Karpas-422 (cell line): ENCODE measurements at places on chromosomes 3 and 15.

- DNase-seq, result no peak
Measured at GRCh38 chr3:4597208-4597985, 104.2 kb downstream of the ITPR1 start.

DNA sequence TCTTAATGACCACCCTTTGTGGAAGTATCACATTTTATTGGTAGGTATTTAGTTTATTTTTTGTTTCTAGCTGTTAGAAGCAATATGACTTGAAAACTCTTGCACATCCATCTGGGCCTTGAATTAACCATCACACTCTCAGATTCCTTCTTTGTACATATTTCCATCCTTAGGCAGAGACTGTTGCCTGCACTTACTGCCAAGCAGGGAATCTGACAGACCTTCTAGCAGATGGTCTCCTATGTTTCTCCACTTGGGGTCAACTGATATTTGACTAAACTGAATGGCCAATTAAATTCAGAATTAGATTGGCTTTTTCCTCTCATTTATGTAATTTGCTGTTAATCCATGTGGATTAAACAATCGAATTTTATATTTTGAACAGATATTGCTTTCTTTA is 324.9 kb upstream of the TGFBR2 start:
- DNase-seq, result no peak

DNA sequence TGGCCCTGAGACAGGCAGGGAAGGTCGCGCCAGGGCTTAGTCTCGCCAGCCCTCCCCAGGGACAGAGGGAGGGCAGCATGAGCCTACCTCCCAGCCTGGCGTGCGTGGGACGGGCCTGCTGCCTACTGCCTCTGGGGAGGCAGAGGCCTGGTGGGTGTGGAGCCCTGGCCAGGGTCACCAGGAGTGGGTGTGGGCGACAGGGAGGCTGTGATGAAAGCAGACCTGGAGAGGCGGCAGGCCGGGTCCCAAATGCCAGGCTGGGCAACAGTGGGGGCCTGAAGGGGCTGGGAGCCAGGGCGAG is 33.1 kb downstream of the PLXNA1 start:
- no peak for DNase-seq

DNA sequence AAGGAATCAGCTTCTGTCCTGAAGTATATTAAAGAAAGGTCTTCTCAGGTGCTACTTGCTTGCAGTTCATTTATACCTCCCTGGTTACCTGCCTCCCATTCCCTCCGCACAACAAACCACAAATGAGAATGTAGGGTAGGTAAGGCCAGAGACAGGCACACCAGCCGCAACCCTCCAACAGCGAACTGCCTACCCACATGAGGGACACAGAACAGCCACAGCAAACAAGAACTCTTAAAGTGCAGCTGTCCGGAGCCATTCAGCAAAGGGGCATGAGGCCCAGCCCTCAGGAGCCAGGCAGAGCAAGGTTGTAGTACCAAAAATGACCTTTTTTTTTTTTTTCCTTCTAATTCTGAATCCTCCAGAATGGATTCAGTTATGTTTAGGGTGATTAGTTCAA is 52.4 kb downstream of the SPSB4 start:
- DNase-seq, result no peak

DNA sequence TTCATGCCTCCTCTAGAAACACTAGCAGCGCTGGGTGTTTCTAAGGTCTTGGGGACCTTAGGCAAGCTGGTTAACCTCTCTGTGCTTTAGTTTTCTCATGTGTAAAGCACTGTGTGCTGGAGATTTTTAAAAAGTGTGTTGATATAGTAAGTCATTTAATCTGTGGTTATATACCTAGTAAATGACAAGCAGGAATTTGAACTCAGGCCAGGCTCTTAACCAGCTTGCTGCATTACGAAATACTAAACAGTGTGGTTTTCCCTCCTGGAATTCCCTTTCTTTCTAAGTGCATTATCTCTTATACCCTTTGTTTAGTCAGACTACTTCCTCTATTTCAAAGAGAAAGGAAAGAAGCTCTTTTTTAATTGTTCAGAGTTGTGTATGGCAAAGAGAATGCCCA is 26.5 kb downstream of the NEO1 start:
- DNase-seq, result no peak

GRCh38 chr15:77541421-77542181 is 91.1 kb downstream of the LINGO1 start:
- no peak for DNase-seq

DNA sequence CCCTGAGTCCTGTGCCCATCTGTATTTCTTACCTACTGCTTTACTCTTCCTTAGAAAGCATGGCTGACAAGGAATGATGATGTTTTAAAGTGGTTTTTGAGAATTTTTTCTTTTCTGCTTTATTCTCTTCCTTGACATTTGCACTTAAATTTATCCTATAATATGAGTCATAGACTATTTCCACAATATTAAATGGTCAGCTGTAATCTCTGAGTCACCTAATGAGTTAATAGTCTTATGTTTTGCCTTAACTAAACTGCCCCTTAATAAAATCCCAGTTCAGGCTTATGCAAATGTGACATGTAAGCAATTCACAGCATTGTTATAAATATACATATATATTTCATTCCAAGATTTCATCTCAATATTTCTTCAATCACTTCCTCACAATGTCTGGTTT is 23.8 kb downstream of the MEIS2 start:
- DNase-seq, result no peak
